ENCODE measurements at places on chromosomes 7 and 10. TPM values are rescaled to one million over a fixed set of nuclear protein-coding genes. Genes with fewer than 3 reads are reported as not detected.

The RAMP3 gene
- not detected for total RNA-seq

The SPDYE9 gene
- not detected for total RNA-seq

The RAPGEF5 gene
- total RNA-seq = not detected

The PON1 gene
- not detected for total RNA-seq

The MET gene
- total RNA-seq = 0.47 TPM

The TSPAN33 gene
- 0.83 TPM for total RNA-seq

The BLOC1S2 gene
- 32.0 TPM for total RNA-seq

The FAS gene
- total RNA-seq = 44.2 TPM

The TMEM176A gene
- total RNA-seq = 1.1 TPM

The ZNF727 gene
- total RNA-seq = 0.25 TPM

The ANXA8 gene
- total RNA-seq = not detected

The ABLIM1 gene
- total RNA-seq = 202 TPM

DNA sequence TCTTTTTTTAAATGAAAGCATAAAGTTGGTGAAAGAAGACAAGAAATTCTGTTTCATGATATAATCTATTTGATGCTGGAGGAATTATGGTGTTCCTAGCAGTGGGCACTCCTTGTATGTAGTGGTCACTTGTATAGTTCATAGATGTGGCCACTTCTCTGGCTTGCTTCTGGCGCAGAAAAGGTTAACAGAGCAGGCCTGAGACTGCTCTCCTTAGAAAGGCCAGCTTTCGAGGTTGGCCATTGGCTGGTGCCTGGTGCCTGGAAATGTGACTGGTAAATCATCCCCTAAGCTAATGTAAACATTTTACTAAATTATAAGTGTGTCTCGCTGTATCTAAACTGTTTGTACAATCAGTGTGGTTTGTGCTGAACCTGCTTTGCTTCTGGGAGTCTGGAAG lies 276.1 kb downstream of the PHTF2 start:
- no peak overlapping the region for H3K27ac ChIP-seq
- DNase-seq = no peak
- H3K27me3 ChIP-seq = peaks cover 1% of the 10 kb centered on the region
- H3K4me1 ChIP-seq = no peaks in the 10 kb centered on the region
- H3K4me3 ChIP-seq = no peak overlapping the region
- H3K36me3 ChIP-seq = no peaks in the 10 kb centered on the region

- H3K4me1 ChIP-seq = peaks cover 3% of the 10 kb centered on the region
- DNase-seq = no peak
- no peak overlapping the region for H3K27ac ChIP-seq
- H3K4me3 ChIP-seq = no peak overlapping the region
- no peaks in the 10 kb centered on the region for H3K27me3 ChIP-seq
These were observed 48.7 kb upstream of the ZMIZ1 start for GRCh38 chr10:79020015-79020491.

DNA sequence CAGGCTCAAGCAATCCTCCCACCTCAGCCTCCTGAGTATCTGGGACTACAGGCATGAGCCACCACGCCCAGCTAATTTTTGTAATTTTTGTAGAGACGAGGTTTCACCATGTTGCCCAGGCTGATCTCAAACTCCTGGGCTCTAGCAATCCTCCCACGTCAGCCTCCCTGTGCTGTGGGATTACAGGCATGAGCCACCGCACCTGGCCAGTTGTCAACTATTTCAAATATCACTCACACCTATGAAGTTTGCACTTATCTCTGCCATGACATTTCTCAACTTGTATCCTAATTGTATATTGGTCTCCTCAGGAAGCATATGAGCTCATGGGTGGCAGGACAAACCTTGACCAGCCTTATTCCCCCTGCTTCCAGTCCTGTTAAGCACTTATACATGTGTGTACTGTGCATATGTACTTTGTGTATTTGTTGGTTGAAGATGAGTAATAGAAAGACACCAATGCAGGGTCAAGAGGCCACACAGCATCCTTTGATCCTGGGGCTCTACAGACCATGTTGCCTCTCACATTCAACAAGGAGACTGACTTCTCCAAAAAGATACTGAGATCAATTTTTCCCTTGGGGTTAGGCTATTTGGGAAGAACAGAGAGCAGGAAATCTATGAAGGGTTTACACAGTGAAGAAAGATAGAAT lies 82.2 kb downstream of the SLC16A9 start:
- no peaks in the 10 kb centered on the region for H3K4me1 ChIP-seq
- no peak for DNase-seq
- no peak overlapping the region for H3K4me3 ChIP-seq
- no peak overlapping the region for H3K27ac ChIP-seq

- H3K27me3 ChIP-seq = no peaks in the 10 kb centered on the region
- DNase-seq = no peak
- H3K4me1 ChIP-seq = no peaks in the 10 kb centered on the region
- no peak overlapping the region for H3K4me3 ChIP-seq
These were observed 120.4 kb upstream of the FZD8 start for GRCh38 chr10:35762311-35763030.

DNA sequence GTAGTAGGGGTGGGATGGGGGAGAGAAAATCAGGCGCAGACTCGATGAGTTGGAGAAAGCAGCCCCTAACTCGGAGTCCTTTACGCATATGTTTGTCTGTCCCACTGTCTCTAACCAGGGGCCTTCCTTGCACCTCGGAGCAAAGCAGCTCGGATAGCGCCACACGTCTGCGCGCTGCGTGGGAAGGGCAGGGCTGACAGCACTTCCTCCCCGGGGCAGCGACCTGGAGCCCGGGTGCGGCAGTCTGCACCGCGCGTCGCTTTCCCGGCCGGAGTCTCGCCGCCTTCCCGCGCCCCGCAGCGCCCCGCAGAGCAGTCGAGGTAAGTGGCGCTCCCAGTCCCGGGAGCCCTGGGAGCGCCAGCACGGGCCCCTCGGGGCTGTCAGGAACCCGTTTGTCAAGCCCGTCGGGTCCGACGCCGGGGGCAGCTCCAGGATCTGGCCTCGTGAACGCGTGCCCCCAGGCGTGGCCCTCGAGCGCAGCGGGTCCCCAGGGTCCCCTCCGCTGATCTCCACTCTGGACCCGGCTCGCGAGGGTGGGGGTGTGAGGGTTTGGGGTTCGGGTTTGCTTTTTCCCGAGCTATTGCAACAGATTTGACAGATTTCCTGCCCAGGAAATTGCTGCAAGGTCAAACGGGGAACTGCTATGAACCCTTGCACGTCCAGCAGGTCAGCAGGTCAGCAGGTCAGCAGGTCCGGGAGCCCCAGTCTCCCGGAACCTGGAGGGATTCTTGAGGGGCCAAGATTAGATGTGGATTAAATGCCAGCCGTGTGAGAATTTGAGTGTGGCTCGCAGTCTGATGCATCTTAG lies 597 bp downstream of the APBB1IP start:
- no peaks in the 10 kb centered on the region for H3K27me3 ChIP-seq
- peak overlapping the region; percentile 89 for H3K27ac ChIP-seq
- peak; percentile 83 for DNase-seq
- peaks cover 60% of the 10 kb centered on the region for H3K4me1 ChIP-seq

- H3K4me3 ChIP-seq = no peak overlapping the region
- no peaks in the 10 kb centered on the region for H3K36me3 ChIP-seq
- H3K27ac ChIP-seq = no peak overlapping the region
- H3K27me3 ChIP-seq = no peaks in the 10 kb centered on the region
These were observed 19.4 kb downstream of the STEAP1B start for GRCh38 chr7:22480523-22481075.

DNA sequence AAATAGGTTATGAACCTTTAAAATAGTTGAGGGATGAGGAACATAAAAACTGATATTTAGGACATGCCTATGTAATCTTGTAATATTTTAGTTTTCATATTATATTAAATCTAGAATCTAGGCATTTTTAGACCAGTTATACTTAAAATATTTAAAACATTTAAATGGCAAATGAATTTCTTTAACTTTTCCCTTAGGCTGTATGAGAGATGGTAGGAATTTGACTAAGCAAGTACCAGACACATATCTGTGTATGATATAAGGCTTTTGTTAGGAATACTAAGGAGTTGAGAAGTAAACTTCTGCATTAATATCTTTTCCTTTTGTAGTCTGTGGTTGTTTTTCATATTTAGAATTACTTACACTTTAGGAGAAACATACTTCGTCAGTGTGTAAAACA lies 25.1 kb downstream of the SEPTIN7 start:
- H3K27ac ChIP-seq = no peak overlapping the region
- DNase-seq = no peak

DNA sequence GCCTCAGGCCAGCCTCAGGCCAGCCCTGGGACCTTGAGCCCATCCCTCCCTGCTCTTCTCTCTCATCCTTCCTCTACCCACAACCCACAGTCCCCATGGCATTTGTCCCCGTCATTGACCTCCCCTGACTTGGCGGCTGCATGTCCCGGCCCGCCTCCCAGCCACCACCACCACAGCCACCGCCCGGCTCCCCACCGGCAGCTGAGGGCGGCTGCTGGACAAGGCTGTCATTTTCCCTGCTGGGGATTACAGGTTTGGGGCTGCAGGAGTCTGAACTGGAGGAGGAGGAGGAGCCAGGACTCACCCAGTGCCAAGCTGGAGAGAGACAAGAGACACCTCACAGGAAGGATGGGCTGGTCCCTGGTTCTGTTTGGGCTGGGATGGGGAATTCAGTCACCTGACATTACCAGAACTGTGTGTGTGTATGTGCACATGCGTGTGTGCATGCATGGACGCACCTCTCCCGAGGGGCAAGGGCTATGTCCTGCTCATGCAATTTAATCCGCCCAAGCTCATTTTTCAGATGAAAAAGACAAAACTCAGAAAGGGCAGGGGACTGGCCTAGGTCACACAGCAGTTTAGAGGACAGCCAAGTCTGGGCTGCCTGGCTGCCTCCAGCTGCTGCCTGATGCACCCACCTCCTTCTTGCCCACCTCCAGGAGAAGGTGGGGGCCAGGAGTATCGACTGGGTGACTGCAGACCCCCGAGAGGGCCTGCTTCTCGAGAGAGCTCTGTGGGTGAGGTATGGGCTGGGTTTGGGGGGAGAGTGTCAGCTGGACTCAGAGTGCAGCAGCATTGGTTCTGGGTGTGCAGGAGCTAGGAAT lies 113.1 kb downstream of the ZMIZ1 start:
- no peak for DNase-seq
- H3K27me3 ChIP-seq = no peaks in the 10 kb centered on the region
- no peak overlapping the region for H3K27ac ChIP-seq
- H3K4me3 ChIP-seq = no peak overlapping the region
- H3K36me3 ChIP-seq = no peaks in the 10 kb centered on the region

GRCh38 chr10:19252531-19252930 lies 203.9 kb downstream of the MALRD1 start:
- no peak overlapping the region for H3K27ac ChIP-seq
- no peaks in the 10 kb centered on the region for H3K27me3 ChIP-seq
- DNase-seq = no peak
- no peaks in the 10 kb centered on the region for H3K4me1 ChIP-seq
- no peak overlapping the region for H3K4me3 ChIP-seq
- no peaks in the 10 kb centered on the region for H3K36me3 ChIP-seq

GRCh38 chr7:116327752-116328151 lies 117.4 kb downstream of the TES start:
- no peak overlapping the region for H3K27ac ChIP-seq
- no peak for DNase-seq
- H3K27me3 ChIP-seq = no peaks in the 10 kb centered on the region
- H3K4me3 ChIP-seq = no peak overlapping the region
- no peaks in the 10 kb centered on the region for H3K4me1 ChIP-seq
- no peaks in the 10 kb centered on the region for H3K36me3 ChIP-seq

DNA sequence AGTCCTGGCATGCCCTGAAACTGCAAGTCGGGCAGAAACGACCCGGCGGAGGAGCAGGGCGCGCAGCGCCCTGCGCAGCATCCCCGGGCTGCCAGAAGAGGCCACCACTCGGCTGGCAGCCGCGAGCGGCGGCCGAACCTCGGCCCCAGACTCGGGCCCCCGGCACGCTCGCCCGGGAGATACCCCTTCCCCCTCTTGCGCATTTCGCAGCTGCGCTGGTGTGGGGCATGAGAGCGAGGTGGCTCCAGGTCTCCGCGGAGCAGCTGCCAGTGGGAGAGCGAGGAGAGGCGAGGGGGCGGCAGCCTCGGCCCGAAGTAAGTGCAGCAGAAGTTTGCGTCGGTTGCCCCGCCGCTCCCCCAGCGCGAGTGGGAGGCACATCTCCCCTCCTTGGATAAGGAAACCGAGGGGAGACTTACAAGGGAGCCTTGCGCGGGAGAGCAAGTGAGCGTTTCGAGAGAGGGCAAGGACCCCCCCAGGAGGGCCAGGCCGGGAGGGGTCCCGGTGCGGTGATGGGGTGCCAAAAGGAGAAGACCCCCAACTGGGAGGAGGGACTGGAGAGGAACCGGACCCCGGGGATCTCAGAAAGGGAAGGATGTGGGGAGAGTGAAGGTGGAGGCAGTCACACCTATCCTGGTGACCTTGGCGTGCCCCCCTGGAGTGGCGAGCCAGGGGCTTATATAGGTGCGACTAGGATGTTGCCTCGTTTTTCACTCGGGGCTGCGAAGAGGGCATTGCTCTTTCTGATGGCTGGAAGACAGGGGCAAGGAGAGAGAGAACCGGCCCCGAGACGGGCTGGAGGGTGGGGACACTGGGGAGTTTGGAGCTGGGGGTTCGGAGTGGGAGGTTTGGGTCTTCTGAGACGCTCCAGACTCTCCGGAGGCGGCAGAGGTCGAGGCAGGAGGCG lies 256.3 kb downstream of the OTUD1 start:
- no peak overlapping the region for H3K27ac ChIP-seq
- no peaks in the 10 kb centered on the region for H3K4me1 ChIP-seq
- DNase-seq = no peak
- peaks cover 4% of the 10 kb centered on the region for H3K27me3 ChIP-seq

GRCh38 chr7:20330928-20331909 lies 519 bp downstream of the ITGB8 start:
- no peak overlapping the region for H3K4me3 ChIP-seq
- H3K27ac ChIP-seq = no peak overlapping the region
- no peak for DNase-seq
- H3K4me1 ChIP-seq = peaks cover 21% of the 10 kb centered on the region
- no peaks in the 10 kb centered on the region for H3K36me3 ChIP-seq
- H3K27me3 ChIP-seq = peaks cover 2% of the 10 kb centered on the region

DNA sequence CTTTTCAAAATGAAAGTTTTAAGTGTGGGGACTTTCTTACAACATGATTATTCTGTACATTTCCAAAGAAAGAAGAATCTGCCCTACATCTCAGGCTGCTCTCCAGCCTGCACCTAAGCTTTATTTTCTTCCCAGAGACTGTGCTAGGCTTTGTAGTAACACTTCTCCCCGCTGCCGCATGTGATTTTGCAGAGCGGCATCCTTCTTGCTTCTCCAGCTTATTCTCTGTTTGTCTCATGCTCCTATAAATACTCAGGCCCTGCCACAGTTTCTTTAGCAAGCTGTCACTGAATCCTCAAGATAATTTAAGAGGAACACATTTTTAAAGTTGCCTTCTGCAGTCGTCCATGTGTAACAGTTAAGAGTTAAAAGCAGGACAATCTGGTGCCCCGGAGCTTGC lies 53.5 kb downstream of the INSYN2A start:
- H3K36me3 ChIP-seq = no peaks in the 10 kb centered on the region
- no peak overlapping the region for H3K4me3 ChIP-seq
- H3K4me1 ChIP-seq = no peaks in the 10 kb centered on the region
- DNase-seq = no peak
- H3K27ac ChIP-seq = no peak overlapping the region

GRCh38 chr10:84065804-84066601 lies 73.3 kb upstream of the GHITM start:
- no peaks in the 10 kb centered on the region for H3K36me3 ChIP-seq
- H3K27ac ChIP-seq = no peak overlapping the region

- no peaks in the 10 kb centered on the region for H3K4me1 ChIP-seq
- no peak overlapping the region for H3K27ac ChIP-seq
- H3K27me3 ChIP-seq = no peaks in the 10 kb centered on the region
- no peaks in the 10 kb centered on the region for H3K36me3 ChIP-seq
These were observed 149.3 kb upstream of the IMMP2L start for GRCh38 chr7:111711426-111712065.

Data from CD4-positive, alpha-beta memory T cell (primary cell).